ENCODE measurements at places on chromosomes 4 and X. TPM values are rescaled to one million over a fixed set of nuclear protein-coding genes. Genes with fewer than 3 reads are reported as not detected.

GABRQ gene
- 0.25 TPM for total RNA-seq

TCEAL7 gene
- total RNA-seq: not detected

MAGEA10 gene
- not detected for total RNA-seq

GK gene
- total RNA-seq: 2.4 TPM

TRO gene
- total RNA-seq: 0.74 TPM

ZNF595 gene
- total RNA-seq: 18.8 TPM

ARX gene
- 0.49 TPM for total RNA-seq

SHROOM2 gene
- total RNA-seq: 0.61 TPM

ZNF275 gene
- total RNA-seq: 6.3 TPM

FUNDC1 gene
- total RNA-seq: 25.6 TPM

VCX3A gene
- not detected for total RNA-seq

GLRB gene
- 1.2 TPM for total RNA-seq

BTK gene
- total RNA-seq: 0.20 TPM

CENPVL2 gene
- total RNA-seq: not detected

ITM2A gene
- not detected for total RNA-seq

GYPE gene
- total RNA-seq: not detected

TEX11 gene
- total RNA-seq: not detected

ZNF41 gene
- 3.3 TPM for total RNA-seq

FRG2 gene
- total RNA-seq: not detected

KLHL34 gene
- not detected for total RNA-seq

FAM53A gene
- total RNA-seq: 1.2 TPM

PDE6B gene
- not detected for total RNA-seq

SLC39A8 gene
- total RNA-seq: 10.8 TPM

IL21 gene
- not detected for total RNA-seq

XAGE1A gene
- total RNA-seq: 60.4 TPM

MAGEA2B gene
- total RNA-seq: not detected

MSANTD1 gene
- not detected for total RNA-seq

HHIP gene
- 0.78 TPM for total RNA-seq

FHIP1A gene
- 0.18 TPM for total RNA-seq

CDKL5 gene
- total RNA-seq: 3.1 TPM

TBX22 gene
- not detected for total RNA-seq

NXF2 gene
- not detected for total RNA-seq

SPANXA2 gene
- total RNA-seq: 0.23 TPM

CHRDL1 gene
- total RNA-seq: not detected

SH2D1A gene
- not detected for total RNA-seq

C4orf51 gene
- total RNA-seq: not detected

GALNTL6 gene
- total RNA-seq: 0.06 TPM

ADH1B gene
- not detected for total RNA-seq

GASK1B gene
- 0.31 TPM for total RNA-seq

MAGEA4 gene
- total RNA-seq: not detected

MAGT1 gene
- total RNA-seq: 39.3 TPM

TRAPPC2 gene
- 6.6 TPM for total RNA-seq

ATP2B3 gene
- total RNA-seq: not detected

ADGRG2 gene
- total RNA-seq: 9.9 TPM

UBQLN2 gene
- 25.0 TPM for total RNA-seq

GDPD2 gene
- total RNA-seq: not detected

Data from A549 treated with ZK216348 at 1 μM for 4 hours (cell line).